ENCODE measurements at places on chromosomes 2 and 18. TPM values are rescaled to one million over a fixed set of nuclear protein-coding genes. Genes with fewer than 3 reads are reported as not detected.

The WIPF1 gene
- total RNA-seq = 10.5 TPM

The NT5C1B gene
- total RNA-seq = 0.33 TPM

The APCDD1 gene
- total RNA-seq = not detected

The C2orf66 gene
- total RNA-seq = 0.12 TPM

The GPBAR1 gene
- 0.12 TPM for total RNA-seq

The CPS1 gene
- total RNA-seq = 21.2 TPM

The ARHGAP25 gene
- 1.1 TPM for total RNA-seq

The MEP1B gene
- not detected for total RNA-seq

The LIMS3 gene
- total RNA-seq = 14.7 TPM

The AFF3 gene
- total RNA-seq = 3.1 TPM

The OR6B2 gene
- total RNA-seq = not detected

The PMAIP1 gene
- total RNA-seq = 67.4 TPM

The ABCG5 gene
- not detected for total RNA-seq

The ALPP gene
- not detected for total RNA-seq

The AP1S3 gene
- 10.2 TPM for total RNA-seq

The FOXI3 gene
- not detected for total RNA-seq

The GPR155 gene
- 3.5 TPM for total RNA-seq

The KCNIP3 gene
- 4.9 TPM for total RNA-seq

The C2orf81 gene
- 1.00 TPM for total RNA-seq

The UPP2 gene
- not detected for total RNA-seq

The IL1RN gene
- total RNA-seq = not detected

The INPP4A gene
- 34.3 TPM for total RNA-seq

The OSR1 gene
- 3.9 TPM for total RNA-seq

The MTERF4 gene
- 32.0 TPM for total RNA-seq

The TEKT4 gene
- not detected for total RNA-seq

The LINC00305 gene
- not detected for total RNA-seq

The SERPINB4 gene
- total RNA-seq = not detected

The RAD51AP2 gene
- not detected for total RNA-seq

The PROKR1 gene
- not detected for total RNA-seq
